ENCODE measurements at places on chromosomes 7 and 10. TPM values are rescaled to one million over a fixed set of nuclear protein-coding genes. Genes with fewer than 3 reads are reported as not detected.

CRPPA gene
- total RNA-seq = 1.1 TPM

DENND2A gene
- total RNA-seq = not detected

RASA4B gene
- total RNA-seq = 40.7 TPM

TUBB8 gene
- total RNA-seq = not detected

HOXA9 gene
- total RNA-seq = not detected

DNA sequence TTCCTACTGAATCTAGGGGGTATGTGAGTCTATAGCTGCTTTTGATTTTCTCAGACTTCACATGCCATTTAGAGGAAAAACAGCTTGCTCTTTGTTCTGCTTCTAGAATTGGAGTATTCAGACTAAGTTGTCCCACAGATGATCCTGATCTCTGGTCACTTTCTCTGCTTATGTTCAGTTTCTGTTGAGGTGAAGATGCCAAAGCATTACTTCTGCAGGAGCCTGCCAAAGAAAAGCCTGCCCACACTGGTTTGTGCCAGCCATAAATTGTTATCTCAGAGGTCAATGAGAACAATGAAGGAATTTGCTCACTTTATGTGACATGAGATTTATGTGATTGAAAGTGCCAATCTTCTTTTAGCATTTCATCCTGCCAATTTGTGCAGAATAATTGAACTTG, 163.6 kb downstream of the CDK14 start:
- H3K27me3 ChIP-seq = no peaks in the 10 kb centered on the region
- no peak for DNase-seq
- H3K4me3 ChIP-seq = no peak overlapping the region
- no peak overlapping the region for H3K27ac ChIP-seq

GRCh38 chr7:92667816-92668535, 77.8 kb upstream of the FAM133B start:
- no peaks in the 10 kb centered on the region for H3K36me3 ChIP-seq
- H3K27me3 ChIP-seq = no peaks in the 10 kb centered on the region

- H3K36me3 ChIP-seq = no peaks in the 10 kb centered on the region
- H3K4me1 ChIP-seq = peaks cover 26% of the 10 kb centered on the region
- H3K27ac ChIP-seq = no peak overlapping the region
- H3K27me3 ChIP-seq = no peaks in the 10 kb centered on the region
- DNase-seq = no peak
Observed at GRCh38 chr10:29701306-29701705, 66.5 kb upstream of the SVIL start.

- H3K4me1 ChIP-seq = no peaks in the 10 kb centered on the region
- H3K36me3 ChIP-seq = no peaks in the 10 kb centered on the region
- DNase-seq = no peak
- no peak overlapping the region for H3K27ac ChIP-seq
- no peaks in the 10 kb centered on the region for H3K27me3 ChIP-seq
- H3K4me3 ChIP-seq = no peak overlapping the region
Observed at GRCh38 chr7:45638916-45639315, 64.7 kb downstream of the ADCY1 start.

DNA sequence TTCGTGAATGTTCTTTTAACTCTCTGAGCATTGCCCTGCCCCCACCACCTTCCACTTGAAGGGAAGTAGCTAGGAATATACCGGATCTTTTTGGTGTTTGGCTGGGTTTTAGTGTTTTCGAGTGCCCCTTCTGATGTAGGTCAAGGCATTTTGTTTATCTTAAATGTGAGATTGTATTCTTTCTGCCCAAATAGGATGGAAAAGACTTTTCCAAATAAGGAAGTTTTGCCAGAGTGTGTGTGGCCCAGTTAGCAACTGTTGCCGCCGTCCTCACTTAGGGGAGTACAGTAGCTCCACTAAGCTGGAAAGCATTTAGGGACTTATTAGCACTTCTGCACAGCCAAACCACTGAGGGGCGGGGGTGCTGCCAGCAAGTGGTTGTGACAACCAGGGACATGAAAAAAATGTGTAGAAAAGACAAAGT, 29.8 kb upstream of the VCL start:
- H3K27me3 ChIP-seq = no peaks in the 10 kb centered on the region

DNA sequence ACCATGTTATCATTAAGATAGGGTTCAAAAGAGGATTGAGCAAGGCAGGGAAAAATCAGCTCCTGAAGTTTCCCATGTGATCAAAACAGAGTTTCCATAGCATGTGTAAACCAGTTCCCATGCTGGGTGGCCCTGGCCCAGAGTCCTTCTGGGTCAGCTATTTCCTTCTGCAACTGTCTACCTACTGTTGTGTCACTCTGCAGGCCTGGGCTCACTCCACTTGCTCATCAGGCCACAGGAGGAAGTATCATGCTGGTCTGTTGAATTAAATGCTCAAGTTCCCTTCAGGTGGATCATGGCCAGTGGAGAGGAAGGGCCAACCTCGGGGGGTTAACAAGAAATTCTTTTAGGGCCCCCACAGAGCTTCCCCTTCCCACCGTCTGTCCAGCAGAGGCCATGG, 104.7 kb downstream of the GFRA1 start:
- H3K4me3 ChIP-seq = no peak overlapping the region
- no peaks in the 10 kb centered on the region for H3K27me3 ChIP-seq
- no peak for DNase-seq
- no peaks in the 10 kb centered on the region for H3K36me3 ChIP-seq
- H3K4me1 ChIP-seq = no peaks in the 10 kb centered on the region

DNA sequence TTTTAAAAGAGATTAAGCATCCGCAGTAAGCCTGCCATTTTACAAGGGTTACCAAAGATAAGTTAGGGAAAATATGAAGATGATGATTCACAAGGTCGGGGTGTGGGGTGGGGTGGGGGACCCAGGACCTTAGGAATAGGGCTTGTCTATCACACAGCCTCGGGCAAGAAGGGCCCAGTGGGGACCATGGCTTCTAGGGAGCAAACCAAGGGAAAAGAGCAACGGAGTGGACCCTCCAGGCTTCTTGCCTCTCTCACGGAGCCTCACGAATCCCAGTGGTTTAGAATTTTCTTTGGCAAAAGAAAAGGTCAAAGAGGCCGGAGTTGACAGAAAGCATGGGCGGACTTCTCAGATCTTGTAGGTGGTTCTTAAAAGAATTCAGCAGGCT, 1.3 kb downstream of the PRKCQ start:
- peaks cover 58% of the 10 kb centered on the region for H3K4me1 ChIP-seq
- H3K27me3 ChIP-seq = no peaks in the 10 kb centered on the region

DNA sequence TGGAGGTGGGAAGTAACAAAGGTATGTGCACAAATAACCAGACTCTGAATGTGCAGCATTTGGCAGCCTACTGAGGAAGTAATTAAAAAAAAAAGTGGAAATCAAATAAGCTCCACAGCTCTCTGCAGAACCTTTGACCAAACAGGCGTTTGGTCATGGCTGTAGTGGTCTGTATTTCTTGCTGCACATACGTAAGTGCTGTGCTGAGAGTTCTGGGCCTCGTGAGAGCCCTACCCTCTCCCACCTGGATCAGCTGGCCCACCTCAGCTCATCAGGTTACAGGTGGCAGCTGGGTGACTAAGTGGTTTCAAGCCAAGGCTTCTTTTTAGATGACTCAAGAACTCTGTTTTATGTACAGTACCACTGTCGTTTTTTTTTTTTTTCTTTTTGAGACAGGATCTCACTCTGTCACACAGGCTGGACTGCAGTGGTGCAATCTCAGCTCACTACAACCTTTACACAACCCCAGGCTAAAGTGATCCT, 178.2 kb upstream of the KLF6 start:
- DNase-seq = no peak
- no peak overlapping the region for H3K4me3 ChIP-seq
- H3K4me1 ChIP-seq = peaks cover 35% of the 10 kb centered on the region

DNA sequence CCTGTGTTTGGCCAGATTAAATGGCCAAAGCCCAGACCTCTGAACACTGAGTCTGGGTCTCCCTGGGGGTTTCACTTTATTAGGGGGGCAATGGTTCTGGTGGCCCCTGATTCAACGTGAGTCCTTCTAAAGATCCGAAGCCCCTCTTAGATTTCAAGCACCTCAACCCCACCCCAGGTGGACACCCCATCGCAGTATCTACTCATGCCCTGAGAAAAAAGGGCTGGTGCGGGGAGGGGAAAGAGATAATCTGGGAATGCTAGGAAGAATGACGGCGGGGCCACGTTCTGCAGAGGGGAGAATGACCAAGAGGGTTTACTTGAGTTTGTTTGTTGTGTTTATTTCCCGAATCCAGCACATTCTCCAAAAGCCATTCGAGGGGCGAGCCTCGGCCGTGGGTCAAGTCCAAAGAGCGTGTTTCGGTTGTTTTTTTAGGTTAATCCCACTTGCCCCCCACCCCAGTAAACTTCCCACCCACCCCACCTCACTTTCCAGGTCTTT, 832 bp downstream of the PDLIM1 start:
- no peaks in the 10 kb centered on the region for H3K36me3 ChIP-seq
- peaks cover 13% of the 10 kb centered on the region for H3K4me1 ChIP-seq
- H3K27ac ChIP-seq = no peak overlapping the region
- H3K27me3 ChIP-seq = peaks cover 21% of the 10 kb centered on the region
- DNase-seq = no peak

GRCh38 chr10:114541081-114541796, 116.8 kb downstream of the ABLIM1 start:
- peak overlapping the region; percentile 8 for H3K4me3 ChIP-seq
- peak; percentile 63 for DNase-seq
- H3K27ac ChIP-seq = peak overlapping the region; percentile 92
- no peaks in the 10 kb centered on the region for H3K27me3 ChIP-seq
- peaks cover 92% of the 10 kb centered on the region for H3K4me1 ChIP-seq

DNA sequence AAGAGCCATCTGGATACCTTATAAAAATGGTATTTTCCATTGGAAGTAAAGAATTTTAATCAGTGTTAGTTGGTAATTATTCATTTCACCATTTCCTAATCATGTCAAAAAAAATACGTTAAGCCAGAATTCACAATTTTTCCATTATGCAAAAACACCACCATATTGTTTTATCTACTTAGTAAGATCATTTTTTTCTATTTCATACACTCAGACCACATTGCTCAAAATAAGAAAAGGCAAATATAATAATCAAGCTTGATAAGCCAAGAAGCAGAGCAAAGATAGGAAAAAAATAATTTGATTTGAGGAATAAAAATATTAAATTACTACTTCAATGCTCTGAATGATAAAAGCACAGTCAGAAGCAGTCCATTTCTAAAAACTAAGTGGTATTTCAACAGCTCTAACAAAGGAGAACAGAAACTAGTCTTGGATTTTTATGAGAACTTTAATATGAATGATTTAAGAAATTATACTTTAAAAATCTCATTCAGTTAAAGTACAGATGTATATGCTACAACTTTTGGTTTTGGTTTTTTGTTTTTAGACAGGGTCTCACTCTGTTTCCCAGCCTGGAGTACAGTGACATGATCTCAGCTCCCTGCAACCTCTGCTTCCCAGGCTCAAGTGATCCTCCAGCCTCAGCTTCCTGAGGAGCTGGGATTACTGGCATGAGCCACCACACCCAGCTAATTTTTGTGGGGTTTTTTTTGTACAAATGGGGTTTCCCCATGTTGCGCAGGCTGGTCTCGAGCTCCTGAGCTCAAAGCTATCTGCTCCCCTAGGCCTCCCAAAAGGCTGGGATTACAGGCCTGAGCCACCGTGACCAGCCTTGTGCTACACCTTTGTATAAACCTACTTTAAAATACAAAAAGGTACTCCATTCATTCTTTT, 46.6 kb downstream of the LRRN3 start:
- no peak overlapping the region for H3K4me3 ChIP-seq
- peaks cover 7% of the 10 kb centered on the region for H3K4me1 ChIP-seq
- no peak overlapping the region for H3K27ac ChIP-seq
- H3K36me3 ChIP-seq = no peaks in the 10 kb centered on the region

DNA sequence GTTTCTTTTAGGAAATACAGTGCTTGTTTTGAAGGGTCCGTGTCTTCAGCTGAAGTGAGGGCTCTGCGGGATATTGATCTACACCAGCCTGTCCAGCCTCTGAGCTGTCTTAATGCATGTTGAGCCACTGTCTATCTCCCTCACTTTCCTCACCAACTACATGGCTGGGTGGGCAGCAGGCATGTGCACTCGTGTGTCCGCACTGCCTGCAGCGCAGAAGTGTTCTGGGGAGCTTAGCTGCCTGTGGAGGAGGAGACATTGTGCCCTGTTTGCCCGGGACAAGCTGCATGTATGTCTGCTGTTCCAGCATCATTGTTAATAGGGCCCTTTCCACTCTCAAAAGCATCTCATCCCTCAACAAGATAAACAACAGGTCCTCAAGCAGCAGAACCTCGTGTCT, 133.1 kb upstream of the EEPD1 start:
- H3K27me3 ChIP-seq = no peaks in the 10 kb centered on the region
- no peaks in the 10 kb centered on the region for H3K4me1 ChIP-seq
- H3K4me3 ChIP-seq = no peak overlapping the region

- no peaks in the 10 kb centered on the region for H3K36me3 ChIP-seq
- no peak overlapping the region for H3K4me3 ChIP-seq
- no peaks in the 10 kb centered on the region for H3K27me3 ChIP-seq
Observed at GRCh38 chr7:19397911-19398310, 252.7 kb upstream of the FERD3L start.

- no peaks in the 10 kb centered on the region for H3K27me3 ChIP-seq
- no peaks in the 10 kb centered on the region for H3K4me1 ChIP-seq
- no peak for DNase-seq
- H3K27ac ChIP-seq = no peak overlapping the region
Observed at GRCh38 chr10:57919864-57920263, 347.8 kb downstream of the IPMK start.

DNA sequence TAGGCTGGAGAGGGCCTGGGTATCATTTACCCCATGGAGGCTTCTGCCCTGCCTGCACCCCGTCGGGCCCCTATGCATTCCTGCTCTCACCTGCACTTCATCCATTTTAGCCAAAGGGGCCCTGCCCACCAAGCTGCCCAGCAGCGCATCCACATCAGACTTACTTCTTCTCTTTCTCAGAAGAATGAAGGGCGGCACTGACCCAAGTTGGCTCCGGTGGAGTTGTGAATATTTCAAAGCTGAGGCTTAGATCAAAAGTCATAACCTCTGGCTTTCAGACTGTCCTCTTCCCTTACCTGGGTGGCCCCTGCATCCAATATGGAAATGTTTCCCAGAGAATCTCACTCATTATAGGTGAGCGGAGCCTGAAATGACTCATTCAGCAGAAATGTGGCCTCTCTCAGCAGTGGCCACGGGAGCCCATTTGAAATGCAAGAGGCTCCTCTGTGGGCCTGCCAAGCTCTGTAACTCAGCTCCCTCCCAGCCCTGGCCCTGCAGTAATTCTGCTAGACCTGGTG, 117.6 kb upstream of the TCF7L2 start:
- H3K36me3 ChIP-seq = no peaks in the 10 kb centered on the region
- H3K27ac ChIP-seq = no peak overlapping the region
- no peak for DNase-seq
- no peaks in the 10 kb centered on the region for H3K4me1 ChIP-seq
- no peak overlapping the region for H3K4me3 ChIP-seq
- no peaks in the 10 kb centered on the region for H3K27me3 ChIP-seq

- H3K27me3 ChIP-seq = no peaks in the 10 kb centered on the region
- H3K4me3 ChIP-seq = no peak overlapping the region
- DNase-seq = no peak
- H3K27ac ChIP-seq = no peak overlapping the region
- no peaks in the 10 kb centered on the region for H3K36me3 ChIP-seq
- no peaks in the 10 kb centered on the region for H3K4me1 ChIP-seq
Observed at GRCh38 chr7:43021431-43021830, 89.3 kb downstream of the MRPL32 start.

DNA sequence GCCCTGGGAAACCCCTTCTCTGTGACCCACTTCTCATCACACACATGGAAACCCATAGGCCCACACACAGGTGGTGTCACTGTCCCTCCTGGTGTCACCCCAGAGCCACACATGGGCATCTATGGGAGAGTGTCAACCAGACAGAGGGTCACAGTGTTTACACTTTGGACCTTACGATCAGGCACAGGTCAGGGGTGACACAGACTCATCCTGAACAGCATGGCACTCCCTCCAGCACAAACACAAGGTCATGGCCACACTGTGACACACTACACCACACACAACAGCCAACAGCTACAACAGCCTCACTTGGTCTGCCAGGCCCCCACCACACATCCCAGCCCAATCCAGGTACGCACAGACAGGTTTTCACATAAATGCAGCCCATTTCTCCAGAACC, 6.2 kb downstream of the TLX1 start:
- H3K4me1 ChIP-seq = peaks cover 58% of the 10 kb centered on the region
- H3K27ac ChIP-seq = no peak overlapping the region
- H3K4me3 ChIP-seq = no peak overlapping the region

Data from CD4-positive, alpha-beta T cell (primary cell).